ENCODE measurements at places on chromosomes 13 and 19.

GRCh38 chr19:18349524-18350128 is 9.2 kb downstream of the PGPEP1 start:
- DNase-seq: peak; percentile 20

DNA sequence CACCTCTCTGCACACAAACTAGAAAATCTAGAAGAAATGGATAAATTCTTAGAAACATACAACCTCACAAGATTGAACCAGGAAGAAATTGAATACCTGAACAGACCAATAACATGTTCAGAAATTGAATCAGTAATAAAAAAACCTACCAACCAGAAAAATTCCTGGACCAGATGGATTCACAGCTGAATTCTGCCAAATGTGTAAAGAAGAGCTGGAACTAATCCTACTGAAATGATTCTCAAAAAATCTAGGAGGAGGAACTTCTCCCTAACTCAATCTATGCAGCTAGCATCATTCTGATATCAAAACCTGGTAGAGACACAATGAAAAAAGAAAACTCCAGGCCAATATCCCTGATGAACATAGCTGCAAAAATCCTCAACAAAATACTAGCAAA is 166.7 kb downstream of the RGCC start:
- DNase-seq: no peak

GRCh38 chr13:61358599-61358998 is 57.0 kb downstream of the PCDH20 start:
- no peak for DNase-seq

DNA sequence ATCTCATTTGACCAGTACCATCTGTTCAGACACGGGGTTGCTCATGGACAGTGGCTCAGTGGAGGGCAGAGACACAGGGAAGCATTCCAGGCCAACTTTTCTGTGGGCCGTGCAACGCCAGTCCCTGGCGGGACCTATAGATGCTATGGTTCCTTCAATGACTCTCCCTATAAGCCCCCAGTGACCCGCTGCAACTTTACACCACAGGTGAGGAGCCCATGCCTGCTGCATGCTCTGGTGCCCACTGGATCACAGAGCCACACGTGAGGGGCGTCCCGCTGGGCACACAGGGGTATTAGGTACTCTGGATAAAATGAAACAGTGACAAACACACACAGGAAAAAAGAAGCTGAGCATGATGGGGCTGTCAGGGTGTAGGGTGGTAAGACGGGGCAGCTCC is 34.3 kb downstream of the LAIR2 start:
- no peak for DNase-seq

GRCh38 chr19:6721773-6722172 is 1.3 kb upstream of the C3 start:
- DNase-seq: no peak

DNA sequence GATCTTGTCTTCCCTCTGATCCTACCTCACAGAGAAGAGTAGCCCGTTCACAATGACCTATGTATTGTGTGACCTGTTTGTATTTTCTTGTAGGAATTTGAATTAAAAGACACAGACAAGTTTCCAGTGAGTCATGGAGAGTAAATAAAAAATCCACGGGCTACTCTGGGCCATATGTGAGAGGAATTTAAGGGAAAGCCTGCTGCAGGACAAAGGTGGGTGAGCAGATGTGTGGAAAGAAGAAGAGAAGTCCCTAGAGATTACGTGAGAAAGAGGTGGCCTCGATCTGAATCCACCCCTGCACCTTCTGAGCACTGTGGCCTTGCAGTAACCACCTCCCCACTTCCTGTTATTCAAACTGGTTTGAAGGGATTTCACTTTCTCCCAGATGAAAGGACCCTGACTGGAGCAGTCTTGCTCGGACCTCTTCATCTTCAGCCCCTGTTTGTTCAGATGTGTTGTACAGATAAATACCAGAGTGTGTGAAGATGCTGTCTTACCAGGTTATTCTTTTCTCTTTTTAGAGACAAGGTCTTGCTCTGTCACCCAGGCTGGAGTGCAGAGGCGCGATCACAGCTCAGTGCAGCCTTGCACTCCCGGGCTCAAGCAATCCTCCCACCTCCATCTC is 205.4 kb downstream of the PDS5B start:
- peak; percentile 49 for DNase-seq

GRCh38 chr19:1076951-1077350 is 10.0 kb downstream of the ARHGAP45 start:
- DNase-seq: peak; percentile 96

GRCh38 chr13:110047496-110047895 is 259.5 kb downstream of the COL4A1 start:
- no peak for DNase-seq

DNA sequence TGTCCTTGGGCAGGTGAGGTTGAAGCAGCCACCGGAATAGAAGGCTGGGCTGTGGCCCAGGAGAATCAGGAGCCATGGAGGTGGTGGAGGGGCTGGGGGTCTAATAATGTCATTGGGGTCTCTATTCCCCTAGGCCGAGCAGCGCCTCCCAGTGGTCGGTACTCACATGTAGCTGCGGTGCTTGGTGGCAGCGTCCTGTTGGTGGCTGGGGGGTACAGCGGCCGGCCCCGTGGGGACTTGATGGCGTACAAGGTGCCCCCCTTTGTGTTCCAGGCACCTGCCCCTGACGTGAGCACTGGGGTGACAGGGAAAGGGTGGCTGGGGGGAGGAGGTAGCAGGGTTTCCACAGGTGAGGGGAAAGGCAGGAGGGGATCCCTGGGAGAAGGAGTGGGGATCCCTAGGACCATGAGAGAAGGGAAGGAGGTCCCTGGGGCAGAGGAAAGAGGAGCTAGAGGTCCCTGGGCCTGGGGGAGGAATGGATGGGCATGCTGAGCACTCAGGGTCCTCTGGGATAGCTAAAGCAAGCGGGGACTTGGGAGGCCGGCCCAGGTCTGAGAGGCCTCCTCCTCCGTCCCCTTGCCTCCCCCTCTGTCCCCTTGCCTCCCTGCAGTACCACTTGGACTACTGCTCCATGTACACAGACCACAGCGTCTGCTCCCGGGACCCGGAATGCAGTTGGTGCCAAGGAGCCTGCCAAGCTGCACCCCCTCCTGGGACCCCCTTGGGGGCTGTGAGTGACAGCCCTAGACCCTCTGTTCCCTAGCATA is 18.1 kb downstream of the MEGF8 start:
- no peak for DNase-seq

GRCh38 chr13:64069892-64070291 is 2654.2 kb upstream of the PCDH20 start:
- no peak for DNase-seq

DNA sequence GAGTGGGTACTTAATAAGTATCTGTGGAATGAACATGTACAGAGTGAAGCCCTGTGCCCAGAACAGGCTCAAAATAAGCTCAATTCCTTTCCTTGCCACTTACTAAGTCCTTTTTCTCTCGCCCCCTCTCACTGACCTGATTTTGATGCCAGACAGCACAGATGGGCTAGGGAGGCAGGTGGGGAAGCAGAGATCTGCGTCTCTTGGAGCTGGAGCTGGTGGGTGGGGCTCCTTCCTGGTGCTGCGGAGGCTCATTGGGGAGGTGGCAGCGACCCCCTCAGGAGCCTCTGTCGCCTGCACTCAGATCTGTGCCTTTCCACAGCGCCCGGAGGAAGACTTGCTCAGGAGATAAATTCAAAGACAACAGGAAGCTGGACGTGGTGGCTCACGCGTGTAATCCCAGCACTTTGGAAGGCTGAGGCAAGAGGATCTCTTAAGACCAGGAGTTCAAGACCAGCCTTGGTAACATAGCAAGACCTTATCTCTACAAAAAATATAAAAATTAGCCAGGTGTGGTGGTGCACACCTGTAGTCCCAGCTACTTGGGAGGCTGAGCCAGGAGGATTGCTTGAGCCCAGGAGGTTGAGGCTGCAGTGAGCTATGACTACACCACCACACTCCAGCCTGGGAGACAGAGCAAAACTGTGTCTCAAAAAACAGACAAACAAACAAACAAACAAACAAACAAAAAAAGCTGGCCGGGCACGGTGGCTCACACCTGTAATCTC is 14.6 kb downstream of the AKT2 start:
- no peak for DNase-seq

- no peak for DNase-seq
Observed at GRCh38 chr13:50645092-50645491, 198.4 kb downstream of the DLEU7 start.

- no peak for DNase-seq
Observed at GRCh38 chr13:114303700-114304327, 10.5 kb upstream of the CHAMP1 start.

GRCh38 chr19:51531349-51532315 is at the start of gene SIGLEC6:
Gene SIGLEC6, minus strand, starts transcription at chr19:51531670. Its CDS starts 22 bp downstream, at chr19:51531648.
- DNase-seq: peak; percentile 33

DNA sequence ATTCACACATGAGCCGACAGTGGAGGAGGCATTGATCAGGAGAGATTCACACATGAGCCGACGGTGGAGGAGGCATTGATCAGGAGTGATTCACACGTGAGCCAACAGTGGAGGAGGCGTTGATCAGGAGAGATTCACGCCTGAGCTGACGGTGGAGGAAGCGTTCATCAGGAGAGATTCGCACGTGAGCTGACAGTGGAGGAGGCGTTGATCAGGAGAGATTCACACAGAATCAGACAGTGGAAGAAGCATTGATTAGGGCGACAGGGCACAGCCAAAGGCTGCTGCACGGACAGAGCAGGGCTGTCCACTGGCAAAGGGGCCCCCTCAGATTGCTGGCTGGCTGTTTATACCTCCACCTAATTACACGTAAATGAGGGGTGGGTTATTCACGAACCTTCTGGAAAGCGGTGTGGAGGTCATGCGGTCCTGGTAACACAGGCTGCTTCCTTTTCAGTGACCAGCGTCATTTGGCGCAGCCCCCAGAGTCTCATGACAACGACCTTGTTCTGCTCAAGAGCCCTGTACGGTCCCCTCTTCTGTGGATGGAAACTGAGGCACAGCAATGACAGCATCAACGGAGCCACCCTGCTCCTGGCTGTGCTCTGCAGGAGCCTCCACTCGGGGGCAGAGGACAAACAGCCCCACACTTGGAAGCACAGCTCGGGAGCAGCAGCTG is 50.6 kb upstream of the GAS6 start:
- DNase-seq: no peak

DNA sequence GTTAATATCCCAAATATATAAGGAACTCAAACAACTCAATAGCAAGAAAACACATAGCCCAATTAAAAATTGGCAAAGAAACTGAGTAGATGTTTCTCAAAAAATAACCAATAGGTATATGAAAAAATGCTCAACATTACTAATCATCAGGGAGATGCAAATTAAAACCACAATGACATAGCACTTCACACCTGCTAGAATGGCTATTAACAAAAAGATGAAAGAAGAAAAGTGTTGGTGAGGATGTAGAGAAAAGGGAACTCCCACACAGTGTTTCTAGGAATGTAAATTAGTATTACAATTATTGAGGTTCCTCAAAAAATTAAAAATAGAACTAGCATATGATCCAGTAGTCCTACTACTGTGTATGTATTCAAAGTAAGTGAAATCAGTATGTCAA is 1212.8 kb downstream of the DIAPH3 start:
- no peak for DNase-seq

DNA sequence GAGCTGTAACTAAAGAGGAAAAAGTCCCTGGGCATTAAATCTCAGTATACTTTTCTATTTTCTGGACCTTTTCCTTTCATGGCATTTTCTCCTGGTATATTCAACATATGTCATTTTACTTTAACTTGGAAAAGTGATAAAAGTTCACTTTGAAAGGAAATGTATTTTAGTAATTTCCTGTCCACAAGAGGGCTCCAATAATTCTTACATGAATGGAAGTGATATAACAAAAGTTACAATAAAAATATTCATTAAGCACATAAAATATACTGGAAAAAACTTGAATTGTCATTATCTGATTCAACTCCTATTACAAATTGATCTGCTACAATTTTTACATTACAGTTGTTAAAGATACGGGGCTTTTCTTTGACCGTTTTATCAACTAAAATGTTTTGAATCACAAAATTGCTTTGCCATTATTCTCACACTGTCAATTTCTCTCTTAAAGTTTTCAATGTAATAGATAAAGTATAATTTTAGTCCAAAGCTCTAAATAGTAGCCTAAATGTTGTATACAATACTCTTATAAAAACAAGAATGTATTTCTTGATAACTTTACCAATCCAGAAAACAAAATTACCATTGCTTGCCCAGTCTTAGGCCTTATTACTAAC is 4.9 kb downstream of the UBL3 start:
- DNase-seq: peak; percentile 37

DNA sequence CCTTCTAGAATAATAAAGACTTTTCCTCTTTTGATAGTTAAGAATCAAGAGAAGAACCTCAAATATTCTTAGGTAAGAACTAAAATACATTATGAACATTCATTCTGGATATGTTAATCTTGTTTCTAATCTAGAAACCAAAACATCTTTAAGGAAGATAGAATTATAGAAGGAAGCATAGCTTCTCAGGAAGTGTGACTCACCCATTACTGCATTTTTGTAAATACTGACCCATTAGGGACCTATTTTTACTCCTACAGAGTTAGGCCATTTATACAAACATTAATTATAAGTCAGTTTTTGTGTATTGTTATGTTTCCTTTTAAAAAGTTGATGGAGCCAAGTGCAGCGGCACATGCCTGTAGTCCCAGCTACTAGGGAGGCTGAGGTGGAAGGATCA is 147.1 kb downstream of the NUFIP1 start:
- DNase-seq: no peak

DNA sequence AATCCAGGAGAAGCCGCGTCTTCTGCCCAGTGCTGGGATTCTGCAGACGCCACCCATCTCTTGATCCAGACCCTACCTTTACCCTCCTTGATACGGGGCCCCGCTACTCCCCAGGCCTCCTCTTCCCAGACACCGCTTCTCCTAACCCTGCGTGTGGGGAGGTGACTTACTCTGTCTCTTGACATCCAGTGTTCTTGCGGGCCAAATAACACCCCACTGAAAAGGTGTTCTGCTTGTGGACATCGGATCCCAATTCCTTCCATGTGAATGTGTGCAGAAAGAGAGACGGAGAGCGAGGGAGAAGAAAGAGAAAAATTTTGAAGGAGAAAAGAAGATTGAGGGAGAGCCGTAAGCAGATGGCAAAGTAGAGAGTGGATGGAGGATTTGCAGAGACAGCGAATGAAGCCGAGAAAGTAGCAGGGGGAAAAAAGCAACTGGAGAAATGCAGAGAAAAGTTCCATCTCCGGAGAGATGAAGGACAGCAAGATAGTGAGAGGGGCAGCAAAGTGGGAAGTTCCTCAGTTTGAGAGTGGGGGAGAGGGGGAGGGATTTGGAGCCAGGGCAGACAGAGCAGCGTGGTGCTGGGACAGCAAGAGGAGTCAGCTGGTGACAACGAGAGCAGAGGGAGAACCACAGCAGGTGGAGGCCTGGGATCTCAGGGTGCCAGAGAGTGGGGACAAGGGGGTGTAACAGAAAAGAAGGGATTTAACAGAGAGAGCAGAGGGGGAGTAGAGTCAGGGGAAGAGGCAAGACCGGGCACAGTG is 814 bp downstream of the ZNF480 start:
- DNase-seq: no peak

Measured in CD4-positive, alpha-beta T cell treated with Interleukin-17A for 1 hour (primary cell).